ENCODE measurements at places on chromosomes 5 and 9.

- DNase-seq = no peak
These were observed 116.1 kb downstream of the NRG2 start for GRCh38 chr5:139926797-139927503.

- no peak for DNase-seq
These were observed 182.5 kb downstream of the GAS1 start for GRCh38 chr9:86764671-86765343.

DNA sequence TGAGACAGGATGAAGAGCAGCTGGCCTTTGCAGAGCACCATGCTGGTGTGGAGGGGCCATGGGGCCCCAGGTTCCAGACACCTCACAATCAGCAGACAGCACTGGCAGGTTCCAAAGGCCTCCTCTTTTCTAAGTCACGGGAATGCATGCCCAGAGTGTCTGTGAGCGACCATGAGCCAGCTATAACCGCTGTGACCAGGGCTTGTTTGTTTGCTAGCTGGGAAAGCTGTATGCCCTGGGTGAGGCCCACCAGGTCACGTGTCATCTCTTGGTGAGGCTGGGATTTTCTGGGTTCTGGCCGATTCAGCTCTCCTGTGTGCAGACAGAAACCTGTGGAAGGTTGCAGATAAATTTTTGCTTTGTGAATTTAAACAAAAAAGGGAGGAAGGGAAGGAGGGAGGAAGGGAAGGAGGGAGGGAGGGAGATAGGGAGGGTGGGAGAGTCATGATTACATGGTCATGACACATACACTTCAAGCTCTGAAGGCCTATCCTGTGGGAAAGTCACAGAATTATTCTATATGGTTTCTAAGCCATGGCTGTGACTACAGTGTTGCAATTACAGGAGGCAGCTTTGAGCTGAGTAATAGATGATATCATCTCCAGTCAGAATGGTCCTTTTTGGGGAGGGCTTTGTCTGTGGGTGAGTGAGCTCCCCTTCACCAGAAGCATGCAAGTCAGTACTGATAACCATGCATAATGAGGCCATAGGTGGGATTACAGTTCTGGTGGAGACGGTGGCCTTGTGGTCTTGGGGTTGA, 37.2 kb downstream of the PAPPA start:
- DNase-seq = no peak

DNA sequence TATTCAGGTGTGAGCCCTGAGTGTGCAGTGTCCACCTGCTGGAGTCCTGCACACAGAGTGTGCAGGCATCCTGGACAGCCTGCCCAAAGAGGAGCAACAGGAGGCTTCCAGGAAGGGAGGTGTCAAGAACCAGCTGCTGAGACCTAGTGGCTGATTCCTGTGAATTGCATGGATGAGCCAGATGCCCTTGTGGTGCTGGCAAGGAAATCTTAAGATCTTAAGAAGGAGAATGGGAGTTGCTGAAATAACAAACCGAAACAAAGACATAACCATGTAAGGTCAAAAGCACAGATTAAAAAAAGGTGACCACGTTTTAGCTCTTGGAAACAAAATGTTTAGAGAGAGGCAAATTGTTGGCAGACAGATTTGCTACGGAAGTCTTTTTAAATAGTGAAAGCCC, 29.3 kb upstream of the RPS23 start:
- no peak for DNase-seq

DNA sequence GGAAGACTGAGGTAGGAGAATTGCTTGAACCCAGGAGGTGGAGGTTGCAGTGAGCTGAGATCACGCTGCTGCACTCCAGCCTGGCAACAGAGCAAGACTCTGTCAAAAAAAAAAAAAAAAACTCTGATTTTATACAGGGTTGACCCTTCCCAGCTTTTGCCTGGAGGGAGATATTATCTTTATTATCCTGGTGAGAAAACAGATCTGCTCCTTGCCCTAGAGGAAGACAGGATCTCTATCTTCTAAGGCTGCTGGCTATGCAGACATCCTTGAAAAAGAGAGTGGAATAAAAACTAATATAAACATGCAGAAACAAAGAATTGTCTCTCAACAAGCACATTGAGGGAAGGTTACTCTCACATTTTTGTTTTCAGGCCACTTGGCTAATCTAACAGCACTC, 1503.4 kb upstream of the WWC1 start:
- no peak for DNase-seq

DNA sequence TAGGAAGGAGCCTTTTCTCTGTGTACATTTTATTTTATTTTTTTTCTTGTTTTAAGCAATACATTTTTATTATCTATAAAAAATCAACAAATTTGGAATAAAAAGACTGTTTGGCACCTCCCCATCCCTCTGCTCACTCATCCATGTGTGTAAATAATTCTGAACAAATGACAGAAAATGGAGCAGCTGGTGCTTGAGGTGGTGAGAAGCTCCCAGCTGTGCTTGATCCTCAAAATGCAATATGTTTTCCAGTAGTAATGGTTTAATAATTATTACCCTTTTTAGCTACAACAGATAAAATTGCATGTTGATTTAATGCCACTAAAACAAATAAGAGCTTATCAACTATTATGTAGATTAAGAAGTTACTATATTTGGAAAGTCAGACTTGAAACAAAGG, 132.5 kb downstream of the CDH18 start:
- DNase-seq = peak; percentile 68

DNA sequence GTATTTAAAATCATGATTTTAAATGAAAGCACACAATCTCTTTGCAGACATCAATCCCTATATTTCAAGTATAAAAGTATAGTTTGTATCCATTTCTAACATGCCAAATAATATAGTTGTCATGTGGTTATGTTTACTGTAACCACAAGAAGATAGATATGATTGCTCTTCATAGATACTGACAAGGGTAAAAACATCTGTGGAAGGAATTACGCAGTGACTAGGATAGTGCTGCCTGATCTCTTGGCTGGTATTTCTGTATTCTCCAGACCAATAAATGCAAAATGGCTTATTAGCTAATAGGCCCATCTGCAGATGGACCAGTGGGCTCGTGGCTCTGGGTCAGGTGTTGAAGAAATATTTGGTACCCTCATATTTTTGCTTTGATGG, 34.9 kb upstream of the FBN2 start:
- no peak for DNase-seq

- no peak for DNase-seq
These were observed 56.6 kb downstream of the CFAP90 start for GRCh38 chr5:7794311-7794710.

- DNase-seq = no peak
These were observed 19.5 kb downstream of the BTNL9 start for GRCh38 chr5:181059297-181060230.

GRCh38 chr9:75274781-75275180, 186.5 kb downstream of the OSTF1 start:
- DNase-seq = no peak

GRCh38 chr5:78162253-78162862, 132.1 kb downstream of the AP3B1 start:
- DNase-seq = peak; percentile 2

GRCh38 chr5:26649000-26649399, 389.4 kb downstream of the CDH9 start:
- DNase-seq = no peak

DNA sequence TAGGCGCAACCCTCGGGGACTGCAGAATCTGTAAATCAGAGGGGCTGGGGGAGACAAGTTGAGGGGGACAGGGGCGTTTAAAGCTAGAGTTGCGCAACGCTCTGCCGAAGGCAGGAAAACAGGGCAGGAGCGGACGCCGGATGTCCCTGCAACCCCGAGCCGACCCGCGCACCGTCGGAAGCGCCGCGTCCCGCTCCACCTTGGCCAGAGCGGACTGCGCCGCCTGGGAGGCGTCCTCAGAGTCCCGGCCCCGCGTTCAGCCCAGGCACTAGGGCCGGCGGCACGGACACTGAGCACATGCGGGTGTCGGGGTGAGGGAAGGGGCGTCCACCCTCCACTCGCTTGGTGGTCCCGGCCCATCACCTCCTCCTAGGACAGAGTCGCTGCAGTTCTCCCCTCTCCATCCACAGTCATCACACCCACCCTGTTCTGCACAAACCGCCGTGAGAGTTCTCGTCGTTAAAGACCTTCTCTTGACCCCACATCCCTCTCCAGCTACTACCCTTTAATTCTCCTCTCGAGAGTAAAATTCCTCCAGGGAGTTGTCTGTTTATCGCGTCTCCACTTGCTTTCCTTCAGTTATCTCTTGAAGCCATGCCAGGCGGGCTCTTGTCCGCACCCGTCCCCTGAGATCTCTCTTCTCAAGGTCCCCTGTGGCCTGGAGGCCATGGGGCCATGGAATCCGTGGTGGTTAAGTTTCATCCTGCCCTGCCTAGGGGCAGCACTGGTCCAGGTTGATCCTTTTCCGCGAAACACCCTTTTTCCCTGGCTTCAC, 796 bp upstream of the PDLIM7 start:
- DNase-seq = no peak

GRCh38 chr5:9046756-9047481, 499.0 kb downstream of the SEMA5A start:
- DNase-seq = no peak

DNA sequence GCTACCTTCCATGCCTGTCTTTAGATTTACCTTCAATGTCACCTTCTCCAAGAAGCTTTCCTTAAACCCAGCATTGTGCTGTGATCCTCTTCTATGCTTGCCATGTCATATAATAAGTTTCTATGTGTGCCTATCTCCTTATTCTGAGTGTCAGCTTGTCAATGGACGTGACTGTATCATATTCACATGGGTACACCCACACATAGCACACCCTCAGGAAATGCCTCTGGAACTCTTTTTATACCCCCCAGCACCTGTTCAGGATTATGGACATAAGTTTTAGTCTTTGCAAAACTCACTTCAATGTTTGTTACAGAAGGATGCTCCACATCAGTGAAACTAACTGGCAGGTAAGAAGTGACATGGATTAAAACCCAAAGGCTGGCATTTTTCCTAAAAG, 7.4 kb downstream of the GAS1 start:
- no peak for DNase-seq

- no peak for DNase-seq
These were observed 4.3 kb downstream of the GFM2 start for GRCh38 chr5:74762599-74762998.

Measured in NCI-H1092 (cell line).